ENCODE measurements at places on chromosomes 6 and 20.
A peak's percentile ranks its signal among the peaks of the same experiment; 100 is the strongest.

DNA sequence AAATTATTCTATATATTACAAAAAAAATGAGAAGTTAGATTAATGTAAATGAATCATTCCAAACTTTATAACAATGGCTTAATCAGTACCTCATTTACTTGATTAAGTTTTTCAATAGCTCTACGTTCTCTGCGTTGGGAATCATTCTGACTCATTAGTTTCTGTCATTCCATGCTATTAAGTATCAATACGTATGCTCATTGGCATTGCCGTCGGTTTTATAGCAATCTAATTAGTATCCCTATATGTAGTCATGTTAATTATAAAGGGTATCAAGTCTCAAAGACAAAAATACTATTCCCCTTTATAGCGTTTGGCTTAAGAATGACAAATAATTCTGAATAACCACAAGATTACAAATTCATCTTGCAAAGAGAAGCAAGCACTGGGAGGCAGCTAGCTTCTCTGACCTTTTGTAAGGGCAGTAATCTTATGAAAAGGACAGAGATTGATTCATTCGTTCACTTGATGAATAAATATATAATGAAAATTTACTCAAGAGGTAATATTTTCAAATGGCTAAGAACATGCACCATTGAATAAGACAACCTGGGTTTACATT lies 41.8 kb downstream of the OLIG3 start:
- no peak for DNase-seq

- no peak for DNase-seq
These were observed 2.3 kb upstream of the SOX18 start for GRCh38 chr20:64051561-64052325.

DNA sequence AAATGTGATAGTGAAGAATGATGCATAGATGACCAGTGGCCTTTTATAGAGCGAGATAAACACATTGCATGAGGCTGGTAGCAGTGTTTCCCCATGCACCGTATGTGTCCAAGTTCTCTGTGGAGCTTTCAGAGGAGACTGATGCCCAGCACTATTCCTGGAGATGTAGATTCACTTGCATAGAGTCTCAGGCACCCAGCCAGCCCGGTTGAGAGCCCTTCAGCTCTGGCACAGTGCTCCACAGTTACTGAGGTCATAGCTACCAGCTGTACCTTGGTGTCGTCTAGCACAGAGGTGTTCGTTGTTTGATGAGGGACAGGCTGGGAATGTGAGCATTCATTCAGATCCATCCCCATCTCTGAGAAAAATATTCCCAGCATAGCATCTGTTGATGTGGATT lies 328.9 kb downstream of the FARS2 start:
- DNase-seq = no peak

GRCh38 chr6:68776354-68776753 lies 141.3 kb downstream of the ADGRB3 start:
- DNase-seq = no peak

DNA sequence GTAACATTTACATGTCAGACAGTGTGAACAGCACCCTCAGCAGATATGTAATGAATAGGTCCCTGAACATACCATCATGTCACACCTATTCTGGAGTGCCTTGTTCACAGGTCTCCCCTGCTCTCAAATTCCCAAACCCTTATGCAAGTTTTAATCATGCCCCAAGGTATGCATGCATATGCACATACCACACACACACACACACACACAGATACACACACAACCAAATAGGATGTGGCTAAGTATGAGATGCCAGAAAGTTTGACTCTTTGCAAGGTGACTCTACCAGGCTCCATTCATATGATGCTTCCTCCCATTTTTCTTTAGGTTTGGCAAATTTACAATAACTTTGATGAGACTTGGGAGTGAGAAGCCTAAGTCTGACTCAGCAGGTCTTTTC lies 243.8 kb upstream of the IRAK1BP1 start:
- DNase-seq = no peak

DNA sequence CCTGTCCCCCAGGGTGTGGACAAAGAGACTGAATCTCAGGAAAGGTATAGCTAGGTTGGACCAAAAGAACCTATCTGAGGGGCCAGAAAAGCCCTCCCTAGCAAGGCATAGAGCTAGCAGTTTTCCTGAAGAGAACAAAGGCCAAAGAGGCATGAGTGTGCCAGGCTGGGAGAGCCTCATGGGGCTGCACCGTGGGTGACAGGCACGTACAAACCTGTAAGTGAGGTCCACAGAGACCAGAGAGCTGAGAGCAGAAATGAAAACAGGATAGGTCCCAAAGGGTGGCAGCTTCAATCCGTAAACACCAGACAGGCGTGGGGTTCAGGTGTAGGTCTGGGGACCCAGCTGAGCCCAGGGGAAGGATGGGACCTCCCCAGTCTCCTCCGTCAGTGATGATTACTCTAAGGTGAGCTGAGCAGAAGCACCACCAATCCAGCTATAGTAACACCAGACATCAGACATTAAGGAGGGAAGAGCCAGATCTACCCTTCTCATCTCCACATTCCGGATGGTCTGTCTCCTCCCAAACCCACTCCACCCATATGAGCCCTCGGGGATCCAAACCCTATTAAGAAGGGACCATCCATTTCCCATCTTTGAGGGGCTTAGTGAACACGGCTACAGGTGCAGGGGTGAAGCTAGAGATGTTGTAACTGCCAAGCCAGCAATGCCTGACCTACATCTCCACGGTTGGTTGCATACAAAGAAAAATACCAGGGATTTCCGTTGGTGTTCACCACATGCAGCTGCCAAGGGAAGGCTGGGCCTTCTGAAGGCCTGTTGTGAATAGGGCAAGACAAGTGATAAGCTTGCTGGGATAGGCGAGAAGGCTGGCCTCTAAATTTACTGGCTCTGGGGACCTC lies 38.3 kb downstream of the BCL2L1 start:
- DNase-seq = no peak

GRCh38 chr6:106112433-106112832 lies 26.3 kb downstream of the PRDM1 start:
- DNase-seq = no peak

GRCh38 chr6:12776291-12776690 lies 59.7 kb downstream of the PHACTR1 start:
- DNase-seq = no peak

DNA sequence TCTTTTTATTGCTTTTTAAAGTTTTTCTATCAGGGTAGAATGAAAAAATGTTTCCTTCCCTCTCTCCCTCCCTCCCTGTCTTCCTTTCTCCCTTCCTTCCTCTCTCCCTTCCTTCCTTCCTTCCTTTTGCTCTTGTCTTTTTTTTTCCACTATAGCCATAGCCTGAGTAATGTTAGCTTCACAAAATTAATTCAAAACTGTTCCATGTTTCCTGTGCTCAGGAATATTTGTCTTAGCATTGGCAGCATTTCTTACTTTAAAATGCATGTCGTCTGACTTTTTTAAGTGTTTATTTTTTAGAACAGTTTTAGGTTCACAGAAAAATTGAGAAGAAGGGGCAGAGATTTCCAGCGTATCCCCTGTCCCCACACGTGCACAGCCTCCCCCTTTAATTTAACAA lies 730.8 kb upstream of the CITED2 start:
- DNase-seq = no peak

DNA sequence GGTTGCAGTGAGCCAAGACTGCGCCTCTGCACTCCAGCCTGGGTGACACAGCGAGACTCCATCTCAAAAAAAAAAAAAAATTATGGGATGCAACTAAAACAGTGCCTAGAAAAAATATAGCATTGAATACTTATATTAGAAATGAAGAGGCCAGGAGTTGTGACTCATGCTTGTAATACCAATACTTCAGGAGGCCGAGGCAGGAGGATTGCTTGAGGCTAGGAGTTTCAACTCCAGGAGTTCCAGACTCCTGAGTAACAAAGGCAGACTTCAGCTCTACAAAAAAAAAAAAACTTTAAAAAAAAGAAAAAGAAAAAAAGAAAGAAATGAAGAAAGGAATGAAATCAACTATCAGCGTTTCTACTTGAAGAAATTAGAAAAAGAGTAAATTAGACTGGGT lies 17.1 kb upstream of the GJA1 start:
- DNase-seq = no peak

GRCh38 chr6:16810411-16810810 lies 49.2 kb upstream of the ATXN1 start:
- no peak for DNase-seq

DNA sequence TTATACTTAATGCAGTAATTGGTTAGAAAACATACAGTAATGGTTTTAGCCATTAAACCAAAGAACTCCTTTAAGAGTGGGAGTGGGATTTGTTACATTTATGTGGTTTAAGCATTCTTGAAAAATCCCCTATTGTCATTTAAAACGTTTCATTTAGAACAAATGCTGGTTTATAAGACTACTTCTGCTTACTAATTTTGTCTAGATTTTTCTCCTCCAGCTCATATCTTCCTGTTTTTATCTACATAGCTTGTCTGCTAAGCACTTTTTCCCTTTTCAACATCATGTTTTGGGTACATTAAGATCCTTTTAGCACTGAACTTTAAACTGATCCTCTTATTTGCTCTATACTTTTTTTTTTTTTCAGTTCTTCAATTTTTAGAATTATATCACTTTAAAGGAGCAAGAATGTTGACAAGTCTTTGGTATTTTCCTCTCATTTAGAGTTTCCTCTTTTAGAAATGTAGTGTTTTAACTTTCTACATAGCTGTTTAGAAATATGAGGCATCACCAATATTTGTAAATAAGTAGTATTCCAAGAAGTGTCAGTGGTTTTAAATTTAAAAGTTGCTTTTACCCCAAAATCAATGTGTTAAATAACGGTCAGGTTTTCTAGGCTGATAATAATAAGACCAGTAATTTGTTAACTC lies 80.9 kb downstream of the SESN1 start:
- no peak for DNase-seq

- peak; percentile 50 for DNase-seq
These were observed 94.1 kb downstream of the HIVEP2 start for GRCh38 chr6:142850679-142851423.

- DNase-seq = no peak
These were observed 365.8 kb downstream of the ESR1 start for GRCh38 chr6:152173321-152173720.

DNA sequence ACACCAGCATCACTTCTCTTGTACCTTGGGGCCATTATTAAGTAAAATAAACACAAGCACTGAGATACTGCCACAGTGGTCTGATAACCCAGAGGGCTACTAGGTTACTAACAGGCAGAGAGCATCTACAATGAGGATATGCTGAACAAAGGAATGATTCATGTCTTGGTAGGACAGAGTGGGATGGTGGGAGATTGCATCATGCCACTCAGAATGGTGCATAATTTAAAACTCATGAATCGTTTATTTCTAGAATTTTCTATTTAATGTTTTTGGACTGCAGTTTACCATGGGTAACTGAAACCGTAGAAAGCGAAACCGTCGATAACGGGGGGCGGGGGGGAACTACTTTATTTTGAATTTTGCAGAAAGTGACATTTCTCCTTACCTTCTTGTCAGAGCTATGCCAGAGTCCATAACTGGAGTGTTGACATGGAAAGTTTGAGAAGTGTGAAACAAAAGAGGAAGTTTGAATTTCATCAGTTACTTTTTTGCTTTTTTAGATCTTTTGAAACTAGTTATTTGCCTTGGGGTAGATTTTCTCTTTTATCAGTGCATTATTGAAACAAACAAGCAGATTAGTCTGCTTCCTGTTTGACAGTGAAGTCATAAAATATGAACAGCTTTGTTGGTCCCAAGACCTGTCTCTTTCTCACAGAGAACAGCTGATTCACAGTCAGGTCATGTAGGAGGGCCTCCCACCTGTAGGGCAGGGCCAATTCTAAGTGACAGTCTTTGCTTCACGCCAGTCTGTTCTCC lies 124.9 kb downstream of the KLHL32 start:
- DNase-seq = no peak

DNA sequence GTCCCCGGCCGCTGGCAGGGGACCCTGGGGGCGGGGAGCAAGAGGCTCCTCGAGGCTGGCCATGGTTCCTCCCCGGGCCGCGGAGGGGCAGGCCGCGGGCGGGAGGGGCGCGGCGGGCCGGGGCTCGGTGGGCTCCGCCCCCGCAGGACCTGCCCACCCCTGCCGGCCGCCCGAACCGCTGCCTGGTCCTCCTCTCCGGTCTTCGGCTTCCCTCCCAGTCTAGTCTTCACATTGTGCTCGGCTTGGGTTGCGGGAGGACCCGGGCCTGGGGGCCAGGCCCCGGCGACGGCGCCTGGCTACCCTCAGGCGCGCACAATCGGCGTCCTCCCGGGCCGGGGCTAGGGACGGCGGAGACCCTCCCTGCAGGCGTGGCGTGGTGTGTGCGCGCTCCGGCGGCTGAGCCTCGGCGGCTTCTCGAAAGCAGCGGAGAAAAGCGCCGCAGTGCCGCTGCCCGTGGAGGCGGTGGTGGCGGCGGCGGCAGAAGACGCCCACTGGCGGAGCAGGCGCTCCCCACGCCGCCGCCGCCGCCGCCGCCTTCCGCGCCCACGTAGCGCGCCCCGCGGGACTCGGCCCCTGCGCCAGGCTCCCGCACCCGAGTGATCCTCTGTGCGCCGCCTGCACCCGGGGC lies at the start of gene PDE10A:
Gene PDE10A, minus strand, starts transcription at position 493 of the 628 bp plus-strand sequence. Its CDS starts 430 bp downstream, at position 63.
- no peak for DNase-seq

All from T-helper 2 cell treated with Interferon-gamma antibody and Interleukin-4, amounts not matched to agents 5 μg/mL and 100 μg/mL, for 36 hours (primary cell).